Head of caudate nucleus (tissue), 42 donors: ENCODE measurements at places on chromosomes 7 and 10.
A peak's percentile ranks its signal among the peaks of the same experiment; 100 is the strongest.

DNA sequence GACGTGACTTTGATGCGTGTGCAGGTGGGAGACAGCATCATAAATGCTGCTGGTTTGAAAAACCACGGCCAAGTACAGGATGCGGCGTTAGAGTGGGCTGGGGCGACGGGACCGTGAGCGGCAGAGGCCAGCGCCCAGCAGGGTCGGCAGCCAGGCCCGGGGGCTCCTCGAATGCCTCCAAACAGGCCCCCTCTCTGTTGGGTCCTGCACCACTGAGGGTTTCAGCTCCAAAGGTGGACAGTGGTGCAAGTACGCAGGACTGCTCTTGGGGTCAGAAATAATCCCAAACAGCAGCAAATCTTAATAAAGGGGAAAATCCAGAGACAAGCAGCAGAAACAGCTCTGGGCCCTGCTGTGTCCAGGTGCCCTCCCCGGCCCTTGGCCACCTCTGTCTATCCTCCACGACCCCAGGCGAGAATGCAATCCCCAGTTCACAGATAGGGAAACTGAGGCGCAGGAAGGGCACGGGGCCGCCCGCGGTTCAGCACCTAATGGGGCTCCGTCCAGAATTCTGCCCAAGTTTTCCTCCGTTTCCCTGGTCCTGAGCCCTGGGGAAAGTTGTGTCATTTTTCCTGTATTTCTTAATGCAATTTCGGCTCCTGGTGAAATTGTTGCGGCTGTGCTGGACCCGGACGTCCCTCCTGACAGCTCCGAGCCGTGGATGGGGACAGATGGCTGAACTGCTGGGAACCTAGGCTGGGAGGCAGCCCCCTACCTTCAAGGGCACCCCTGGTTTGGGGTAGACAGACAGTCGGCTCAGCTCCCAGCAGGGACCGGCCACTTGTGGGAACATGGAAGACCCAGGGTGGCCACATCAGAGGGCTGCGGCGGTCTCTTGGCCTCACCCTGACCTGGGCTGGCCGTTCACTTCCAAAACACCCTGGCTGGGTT, 97.4 kb downstream of the FOXL3 start:
- DNase-seq, result peak; percentile 13

GRCh38 chr10:69268761-69269416, 9.4 kb upstream of the HK1 start:
- no peak for DNase-seq

GRCh38 chr7:129644634-129645230, 33.2 kb downstream of the NRF1 start:
- peak; percentile 56 for DNase-seq

DNA sequence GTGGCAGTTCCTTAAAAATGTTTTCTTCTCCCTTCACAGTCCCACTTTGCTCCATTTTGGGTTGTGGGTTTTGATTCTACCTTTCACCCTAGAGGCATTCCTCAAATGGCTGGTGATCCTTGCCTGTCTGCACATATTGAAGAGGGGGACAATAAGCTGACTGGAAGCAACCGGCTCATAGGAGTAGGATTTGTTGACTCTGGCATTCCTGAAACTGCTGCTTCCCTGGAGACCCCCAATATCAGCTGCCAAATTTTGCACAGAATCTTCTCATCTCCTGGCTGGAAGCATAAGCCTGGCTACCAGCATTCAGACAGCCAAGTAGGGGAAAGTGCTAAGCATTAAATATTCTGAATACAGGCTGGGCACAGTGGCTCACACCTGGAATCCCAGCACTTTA, 53.7 kb downstream of the KIF5B start:
- no peak for DNase-seq

DNA sequence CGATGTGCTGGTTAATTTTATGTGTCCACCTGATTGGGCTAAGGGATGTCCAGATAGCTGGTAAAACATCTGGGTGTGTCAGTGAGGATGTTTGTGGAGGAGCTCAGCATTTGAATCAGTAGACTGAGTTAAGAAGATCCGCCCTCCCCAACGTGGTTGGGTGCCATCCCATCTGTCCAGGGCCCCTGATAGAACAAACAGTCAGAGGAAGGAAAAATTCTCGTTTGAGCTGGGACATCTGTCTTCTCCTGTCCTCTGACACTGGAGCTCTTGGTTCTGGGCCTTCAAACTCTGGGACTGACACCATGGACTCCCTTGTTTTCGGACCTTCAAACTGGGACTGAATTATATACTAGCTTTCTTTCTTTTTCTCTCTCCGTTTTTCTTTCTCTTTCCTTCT, 59.6 kb downstream of the CARD11 start:
- DNase-seq, result no peak

DNA sequence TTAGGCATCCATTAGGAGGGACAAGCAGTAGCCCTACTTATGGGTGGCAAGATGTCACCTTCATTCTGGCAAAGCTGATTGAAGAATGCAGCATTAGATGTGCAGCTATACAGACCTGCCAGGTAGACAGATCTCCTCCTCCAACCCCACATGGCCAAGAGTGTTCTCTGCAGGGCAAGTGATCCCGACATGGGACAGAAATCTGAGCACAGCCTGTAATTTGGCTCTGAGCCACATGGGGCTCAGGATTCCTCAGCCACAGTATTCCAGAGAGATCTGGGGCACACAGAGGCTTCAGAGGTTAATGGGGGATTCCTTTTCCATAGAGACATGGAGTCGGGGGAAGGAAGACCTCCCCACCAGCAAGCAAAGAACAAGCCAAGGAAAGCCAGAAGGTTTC, 58.7 kb upstream of the GDF10 start:
- no peak for DNase-seq

DNA sequence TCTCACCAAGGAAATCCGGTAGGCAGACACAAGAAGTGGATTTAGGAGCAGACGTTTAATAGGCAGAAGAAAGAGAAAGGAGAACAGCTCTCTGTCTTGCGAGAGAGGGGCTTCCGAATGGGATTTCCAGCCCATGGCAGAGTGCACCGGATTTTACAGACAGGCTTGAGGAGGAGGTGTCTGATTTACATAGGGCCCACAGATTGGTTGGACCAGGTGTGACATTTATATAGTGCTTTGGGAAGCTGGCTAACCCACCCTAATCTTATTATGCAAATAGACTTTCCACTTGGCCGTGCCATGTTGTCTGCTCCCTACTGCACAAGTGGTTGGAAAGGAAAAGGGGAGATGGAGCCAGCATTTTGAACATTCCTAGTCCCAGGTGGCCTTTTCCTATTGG, 57.8 kb downstream of the ANKMY2 start:
- DNase-seq, result no peak

DNA sequence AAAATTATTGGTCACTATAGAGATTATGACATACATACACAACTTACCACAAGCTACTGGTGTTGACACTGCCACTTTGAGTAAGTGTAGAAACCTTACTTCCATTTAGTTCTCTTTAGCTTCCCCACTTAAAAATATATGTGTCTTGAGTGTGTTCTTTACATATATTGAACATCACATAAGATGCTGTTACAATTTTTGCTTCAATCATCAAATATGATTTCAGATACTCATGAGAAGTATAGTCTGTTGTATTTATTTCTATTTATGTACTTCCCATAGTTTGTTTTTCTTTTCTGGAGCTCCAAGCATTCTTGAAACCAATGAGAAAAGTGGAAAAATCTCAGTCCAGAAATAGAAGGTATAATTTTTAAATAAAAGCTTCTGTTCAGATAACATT, 102.7 kb upstream of the SDK1 start:
- no peak for DNase-seq

GRCh38 chr10:128044961-128045832, 81.0 kb downstream of the MKI67 start:
- no peak for DNase-seq

DNA sequence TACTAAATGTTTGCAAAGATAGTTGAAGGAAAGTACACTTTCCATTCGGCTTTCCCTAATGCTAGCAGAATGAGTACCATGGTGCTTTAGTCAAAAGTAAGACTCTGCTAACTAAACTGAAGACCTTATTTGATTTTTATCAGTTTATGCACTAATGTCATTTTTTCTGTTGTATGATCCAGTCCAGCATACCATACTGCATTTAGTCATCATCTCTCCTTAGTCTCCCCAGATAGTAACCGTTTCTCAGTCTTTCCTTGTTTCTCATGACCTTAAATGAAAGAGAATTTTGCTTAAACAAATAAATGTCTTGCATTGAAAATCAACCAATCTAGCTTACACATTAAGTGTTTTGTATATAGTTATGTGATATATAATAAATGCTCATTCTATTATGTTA, 529.5 kb upstream of the SEMA3D start:
- DNase-seq, result no peak

DNA sequence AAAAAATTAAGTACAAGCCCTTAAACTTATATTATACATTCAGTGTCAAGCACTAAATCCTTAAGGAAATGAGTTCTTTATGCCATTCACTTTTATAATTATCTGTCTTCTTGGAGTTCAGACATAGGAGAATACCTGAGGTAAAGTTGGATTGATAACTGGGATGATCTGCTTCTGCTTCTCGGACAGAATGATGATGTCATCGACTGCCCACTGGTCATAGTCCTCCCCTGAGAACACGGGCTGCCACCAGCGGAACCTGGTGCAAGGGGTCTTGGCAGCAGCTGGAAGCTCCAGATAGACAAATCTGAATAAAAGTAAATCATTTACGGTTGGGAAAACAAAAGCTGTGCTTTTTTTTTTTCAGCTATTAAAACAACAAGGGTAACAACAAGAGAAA, 148.2 kb upstream of the SLC26A5 start:
- DNase-seq, result no peak

DNA sequence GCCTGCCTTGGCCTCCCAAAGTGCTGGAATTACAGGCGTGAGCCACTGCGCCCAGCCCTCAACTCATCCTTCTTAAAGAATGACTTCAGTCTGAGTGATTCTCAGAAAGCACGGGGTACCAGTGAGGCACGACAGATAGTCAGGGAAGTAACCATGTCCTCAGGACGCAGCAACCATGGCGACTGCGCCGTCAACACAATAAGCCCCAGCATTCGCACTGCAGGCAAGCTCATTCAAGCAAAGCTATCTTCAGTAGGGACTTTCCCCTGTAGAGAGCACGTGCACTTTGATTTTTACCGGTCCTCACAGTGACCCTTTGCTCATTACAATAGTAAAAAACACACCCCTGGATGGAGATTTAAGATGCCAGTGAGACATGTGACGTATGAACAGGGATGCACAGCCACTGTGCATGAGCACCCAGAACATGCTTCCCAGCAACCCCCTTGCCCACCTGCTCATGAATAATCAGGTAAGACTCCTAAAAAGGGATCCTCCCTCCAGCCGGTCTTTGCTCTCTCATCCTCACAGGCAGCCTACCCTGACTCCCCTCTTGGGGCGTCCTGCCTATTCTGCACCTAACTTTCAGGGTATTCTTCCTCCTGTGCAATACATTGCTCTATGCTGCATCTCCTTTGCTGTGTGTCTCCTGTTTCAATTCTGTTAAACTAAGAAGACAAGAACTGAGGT, 9.1 kb downstream of the WDR86 start:
- no peak for DNase-seq

DNA sequence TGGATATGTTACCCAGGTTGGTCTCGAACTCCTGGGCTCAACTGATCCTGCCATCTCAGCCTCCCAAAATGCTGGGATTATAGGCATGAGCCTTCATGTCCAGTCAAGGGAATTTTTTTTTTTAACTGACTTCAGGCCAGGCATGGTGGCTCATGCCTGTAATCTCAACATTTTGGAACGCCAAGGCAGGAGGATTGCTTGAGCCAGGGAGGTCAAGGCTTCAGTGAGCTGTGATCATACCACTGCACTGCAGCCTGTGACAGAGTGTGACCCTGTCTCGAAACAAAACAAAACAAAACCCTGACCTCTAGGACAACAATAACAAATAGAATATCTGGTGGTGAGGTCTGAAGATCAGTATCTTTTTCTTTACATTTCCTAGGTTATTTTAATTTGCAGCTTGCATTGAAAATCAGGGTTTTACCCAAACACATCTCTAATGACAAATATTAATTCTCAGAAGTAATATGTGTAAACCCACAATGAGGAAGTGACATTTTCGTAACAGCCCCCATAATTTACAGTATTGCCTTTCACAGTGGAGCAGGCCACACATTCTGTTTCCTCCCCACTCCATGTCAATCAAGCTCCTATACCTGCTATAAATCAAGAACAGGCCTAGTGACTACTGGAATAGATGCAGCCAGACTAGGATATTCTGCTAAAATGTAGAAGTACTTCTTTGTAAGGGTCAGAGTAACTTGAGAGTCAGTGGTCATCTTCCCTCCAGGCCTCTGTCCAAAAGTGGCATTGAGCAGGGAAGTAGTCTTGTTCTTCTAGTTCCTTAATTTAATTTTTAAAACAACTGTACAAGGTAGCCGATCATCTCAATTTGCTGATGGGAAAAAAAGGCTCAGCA, 43.3 kb upstream of the ECHDC3 start:
- DNase-seq, result no peak

DNA sequence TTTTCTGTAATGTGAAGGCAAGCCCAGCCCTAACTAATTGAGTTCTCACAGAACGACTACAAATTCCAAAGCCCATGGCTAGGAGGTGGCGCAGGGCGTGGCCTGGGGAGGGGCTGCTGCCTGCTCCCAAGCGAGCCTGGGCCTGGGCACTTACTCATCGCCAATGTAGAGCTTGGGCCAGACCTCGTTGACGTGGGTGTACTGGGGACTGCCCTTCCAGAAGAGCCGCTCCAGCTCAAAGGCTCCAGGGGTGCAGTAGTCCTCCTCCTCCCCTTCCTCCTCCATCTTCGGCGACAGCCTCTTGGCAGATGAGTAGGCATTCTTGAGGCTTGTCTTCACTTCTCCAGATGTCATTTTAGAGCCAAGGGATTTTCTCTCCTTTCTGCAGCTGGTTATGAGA, 53.3 kb upstream of the SAMD8 start:
- no peak for DNase-seq

- no peak for DNase-seq
Measured at GRCh38 chr10:49093922-49094321, 21.4 kb downstream of the VSTM4 start.

DNA sequence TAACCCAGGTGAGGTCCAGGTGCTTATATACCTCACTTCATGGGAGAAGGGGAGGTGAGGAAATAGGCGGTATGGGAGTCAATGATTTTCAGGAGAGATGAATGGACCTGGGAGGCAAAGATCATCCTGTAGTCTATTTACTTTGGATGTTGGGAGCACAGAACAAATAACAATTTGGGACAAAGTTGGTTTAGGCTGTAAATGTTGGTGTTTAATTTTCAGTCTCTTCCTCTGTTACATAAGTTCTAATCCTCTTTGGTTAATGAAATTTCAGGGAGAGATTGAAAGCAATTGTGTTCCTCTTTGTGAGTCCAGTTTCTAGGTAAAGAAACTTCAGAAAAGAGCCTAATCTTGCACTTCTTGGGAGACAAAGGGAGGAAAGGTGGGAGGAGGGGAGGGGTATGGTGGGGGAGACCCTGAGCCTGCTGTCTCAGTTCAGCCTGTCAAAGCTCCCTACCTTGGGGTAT, 46.9 kb downstream of the AKR1C4 start:
- DNase-seq, result no peak

DNA sequence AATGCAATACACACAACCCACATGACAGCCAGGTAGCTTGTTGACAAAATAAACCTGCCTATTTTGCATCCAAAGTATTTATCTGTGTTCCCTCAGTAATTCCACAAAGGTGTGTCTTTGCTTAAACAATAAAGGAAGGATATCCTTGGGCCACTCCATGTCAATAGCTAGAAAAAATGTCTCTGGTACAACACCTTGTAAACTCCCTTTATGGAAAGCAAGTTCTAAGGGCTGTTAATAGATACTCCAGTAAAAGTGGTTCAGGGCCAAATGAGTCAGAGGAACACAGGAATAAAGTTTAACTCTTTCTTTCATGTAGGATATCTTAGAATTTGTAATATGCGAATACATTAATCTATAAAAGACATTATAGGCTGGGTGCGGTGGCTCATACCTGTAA, 96.9 kb upstream of the LRRTM3 start:
- DNase-seq, result no peak
